ENCODE measurements at places on chromosomes 4 and X.

GRCh38 chrX:57640674-57641016 is 39.4 kb downstream of the NLRP2B start:
- no peak for DNase-seq

DNA sequence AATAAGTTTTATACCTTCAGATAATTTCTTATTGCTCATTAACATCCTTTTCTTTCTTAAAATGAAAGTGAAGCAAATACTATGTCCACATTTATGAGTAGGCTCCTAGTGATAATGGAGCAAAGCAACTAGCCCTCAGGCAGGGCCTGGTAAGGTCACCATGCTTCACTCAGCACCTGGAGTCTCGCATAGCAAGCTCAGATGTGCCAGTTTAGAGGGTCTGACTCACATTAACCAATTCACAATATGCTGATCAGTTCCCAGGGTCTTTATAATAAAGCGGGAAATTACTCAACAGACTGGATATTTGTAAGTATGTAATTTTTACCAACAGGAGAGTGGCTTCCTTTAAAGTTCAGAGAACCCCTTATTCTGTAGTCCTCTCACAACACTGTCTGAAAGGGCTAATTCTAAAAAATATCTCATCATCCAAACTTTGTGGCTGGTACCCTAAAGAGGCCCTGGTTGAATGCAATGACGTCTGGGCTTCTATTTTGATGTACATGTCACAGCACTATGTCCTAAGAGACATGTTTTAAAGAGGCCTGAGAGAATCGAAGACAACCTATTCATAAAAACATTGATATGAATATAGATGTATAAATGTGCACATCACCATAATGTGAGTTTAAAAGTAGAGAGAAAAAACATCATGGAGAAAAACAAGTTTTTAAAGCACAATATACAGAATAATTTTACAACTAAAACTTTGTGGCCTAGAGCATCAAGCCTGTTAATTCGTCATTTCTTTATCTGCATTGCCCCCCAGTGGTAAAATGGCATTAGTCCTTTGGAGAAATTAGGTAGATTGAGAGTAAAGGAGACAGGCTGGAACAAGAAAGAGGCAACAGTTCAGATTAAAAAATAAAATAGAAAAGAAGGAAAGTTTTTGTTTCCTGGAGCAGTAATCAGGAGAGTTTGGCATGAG is 44.3 kb downstream of the IL21 start:
- no peak for DNase-seq

- DNase-seq = no peak
Measured at GRCh38 chr4:3311489-3312171, 18.8 kb downstream of the RGS12 start.

DNA sequence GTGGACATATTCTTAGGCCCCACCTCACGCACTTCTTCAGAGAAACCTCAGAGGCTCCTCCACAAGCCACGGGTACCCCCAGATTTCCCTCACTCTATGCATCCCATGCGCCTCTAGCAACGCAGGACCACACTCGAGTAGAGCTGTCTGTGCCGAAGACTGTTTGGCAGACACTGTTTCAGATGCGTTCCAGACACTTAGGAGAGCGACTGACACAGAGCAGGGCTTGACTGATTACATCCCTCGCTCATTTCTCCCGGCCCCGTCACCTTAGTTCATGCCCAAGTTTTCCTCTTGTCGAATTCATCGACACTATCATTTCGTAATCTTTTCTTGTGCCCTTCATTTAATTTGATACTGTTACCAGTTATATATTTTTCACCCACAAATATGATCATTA is 15.0 kb downstream of the SORBS2 start:
- no peak for DNase-seq

DNA sequence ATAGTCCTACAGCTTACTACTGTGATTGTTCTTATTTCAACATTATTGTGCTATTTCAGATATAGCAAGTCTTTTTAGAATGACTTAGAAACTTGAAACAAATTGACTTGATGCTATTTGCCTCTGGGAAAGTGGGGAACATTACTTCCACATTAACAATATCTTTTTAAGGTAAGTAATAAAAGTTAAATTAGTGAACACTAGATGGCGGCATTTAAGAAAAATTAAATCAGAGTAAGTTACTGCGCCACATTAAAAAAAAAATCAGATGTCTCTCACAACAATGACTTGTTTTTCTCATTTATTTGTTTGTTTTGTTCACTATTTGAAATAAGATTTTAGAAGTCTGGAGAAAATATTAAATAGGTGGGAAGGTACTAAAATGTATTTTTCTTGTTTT is 1026.9 kb upstream of the SLIT2 start:
- DNase-seq = no peak

GRCh38 chr4:1541449-1542225 is 135.4 kb upstream of the NKX1-1 start:
- no peak for DNase-seq

Data from occipital lobe (tissue), 3 donors.